ENCODE measurements at places on chromosomes 3 and 15.
A peak's percentile ranks its signal among the peaks of the same experiment; 100 is the strongest.

GRCh38 chr3:134576426-134576825 lies 74.4 kb downstream of the KY start:
- DNase-seq = no peak

DNA sequence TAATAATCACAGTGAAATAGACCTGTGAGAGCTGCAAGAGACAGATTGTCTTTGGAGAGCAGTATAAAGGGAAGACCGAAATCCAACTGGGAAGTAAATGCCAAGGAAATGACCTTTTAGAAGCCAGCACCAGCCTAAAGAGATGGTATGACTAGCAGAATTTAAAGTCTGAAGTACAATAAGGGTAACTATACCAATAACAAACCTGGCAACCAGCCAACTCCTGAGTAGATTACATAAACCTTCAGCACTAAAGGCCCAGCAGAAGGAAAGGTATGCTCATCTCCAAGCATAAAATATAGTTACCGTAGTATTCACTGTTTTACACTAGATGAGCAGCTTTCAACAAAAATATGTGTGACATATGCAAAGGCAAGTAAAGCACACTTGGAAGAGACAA lies 155.1 kb upstream of the SATB1 start:
- DNase-seq = no peak

DNA sequence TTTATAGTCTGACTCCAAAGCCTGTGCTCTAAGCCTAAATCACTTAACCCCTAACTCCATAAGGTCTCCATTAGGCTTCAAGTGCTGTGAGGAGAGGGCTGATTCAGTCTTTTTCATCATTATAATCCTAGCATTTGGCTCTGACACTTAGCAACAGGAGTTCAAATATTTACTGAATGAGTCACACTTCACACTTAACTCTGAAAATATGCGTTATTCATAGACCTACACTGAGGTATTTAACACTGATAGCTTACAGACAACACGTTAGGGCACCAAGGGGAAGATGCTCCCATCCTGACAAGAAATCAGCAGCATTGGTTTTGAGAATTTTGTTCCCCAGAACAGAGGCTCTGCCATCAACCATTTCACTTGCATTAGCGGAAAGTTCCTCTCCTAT lies 53.5 kb downstream of the MSL2 start:
- no peak for DNase-seq

DNA sequence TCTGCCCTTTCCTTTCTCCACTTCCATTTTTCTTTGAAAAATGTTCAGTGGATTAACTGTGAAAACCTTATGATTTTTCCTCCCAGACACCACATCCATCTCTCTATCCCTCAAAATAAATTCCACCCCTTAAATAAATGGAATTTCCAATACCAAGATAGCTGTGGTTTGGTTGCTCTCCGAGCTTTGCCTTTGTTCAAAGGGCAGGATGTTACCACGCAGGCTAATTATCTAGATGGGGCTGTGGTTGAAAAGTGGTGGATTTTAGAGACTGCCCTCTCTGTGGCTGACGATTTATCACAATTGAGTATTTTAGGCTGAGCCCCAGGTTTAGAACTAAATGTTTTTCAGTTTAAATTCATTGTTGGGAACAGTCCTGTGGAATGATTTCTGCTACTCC lies 36.9 kb upstream of the CMSS1 start:
- no peak for DNase-seq

GRCh38 chr3:105793040-105793439 lies 75.8 kb downstream of the CBLB start:
- no peak for DNase-seq

DNA sequence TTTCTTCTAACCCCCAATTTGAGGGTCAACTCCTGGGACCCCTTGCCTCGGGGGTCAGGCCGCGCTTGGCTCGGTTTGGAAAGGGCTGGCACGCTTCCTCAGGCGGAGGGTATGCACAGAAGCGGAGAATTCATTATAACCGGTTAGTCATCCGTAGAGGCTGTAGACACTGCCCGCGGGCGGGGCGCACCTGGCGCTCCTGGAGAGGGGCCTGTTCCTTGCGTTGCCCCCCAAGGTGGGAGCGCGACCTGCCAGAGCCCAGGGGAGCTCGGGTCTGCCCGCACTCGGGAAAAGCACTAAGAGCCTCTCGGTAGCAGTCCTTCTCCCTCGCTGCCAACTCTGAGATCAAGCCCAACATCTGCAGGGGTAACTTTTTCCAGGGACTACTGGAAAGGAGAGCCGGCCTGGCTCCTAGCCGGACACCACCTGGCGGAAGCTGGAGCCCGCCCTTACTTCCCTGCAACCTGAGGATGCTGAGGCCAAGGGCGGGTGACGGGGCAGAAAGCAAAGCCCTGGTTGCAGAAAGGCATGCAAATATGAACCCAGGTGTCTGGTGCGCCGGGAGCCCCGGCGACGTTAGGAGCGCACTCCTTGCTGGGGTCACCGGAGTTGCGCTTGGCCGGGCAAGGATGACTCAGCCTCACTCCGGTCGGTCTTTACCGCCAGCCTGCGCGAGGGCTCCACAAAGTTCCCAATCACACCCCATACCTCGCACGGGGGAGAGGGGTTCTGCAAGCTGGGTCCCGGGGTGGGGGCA lies 1.5 kb upstream of the CACNA2D3 start:
- DNase-seq = peak; percentile 62

DNA sequence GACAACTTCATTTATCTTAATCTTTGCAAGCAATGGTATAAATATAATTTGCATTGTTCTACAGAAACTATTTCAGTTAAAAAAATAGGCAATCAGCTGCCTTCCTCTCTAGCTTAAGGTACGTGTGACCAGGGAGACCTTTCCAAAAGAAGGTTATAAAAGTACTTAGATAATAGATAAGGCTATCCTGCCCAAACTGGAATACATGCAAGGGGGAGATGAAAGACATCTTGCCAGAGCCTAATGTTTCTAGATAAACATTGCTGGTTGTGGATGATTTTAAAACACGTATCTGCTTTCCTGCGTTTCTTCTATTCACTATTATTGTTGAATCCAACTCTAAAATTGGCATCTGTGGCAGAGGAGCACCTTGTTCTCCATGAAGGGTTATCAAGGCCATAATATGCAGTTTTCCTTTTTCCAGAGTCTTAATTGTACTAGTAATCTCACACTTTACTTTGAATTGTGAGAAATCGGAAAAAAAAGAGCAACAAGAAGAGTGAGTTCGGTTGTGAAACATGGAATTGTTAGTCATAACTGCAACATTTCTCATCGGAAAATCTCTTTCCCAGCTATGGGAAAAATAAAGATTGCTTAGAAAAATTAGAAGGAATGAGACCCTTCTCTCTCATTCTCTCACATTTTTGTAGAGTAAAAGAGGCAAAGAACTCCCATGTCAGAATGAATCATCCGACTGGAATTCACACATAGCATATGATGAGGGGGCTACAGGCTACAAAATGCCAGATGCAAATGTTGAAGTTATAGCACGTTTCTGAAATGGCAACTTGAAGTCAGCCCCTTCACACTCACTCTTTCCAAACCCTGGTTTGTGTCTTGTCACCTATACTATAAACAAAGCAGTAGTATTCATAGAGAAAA lies 936.1 kb upstream of the NR2F2 start:
- DNase-seq = no peak

DNA sequence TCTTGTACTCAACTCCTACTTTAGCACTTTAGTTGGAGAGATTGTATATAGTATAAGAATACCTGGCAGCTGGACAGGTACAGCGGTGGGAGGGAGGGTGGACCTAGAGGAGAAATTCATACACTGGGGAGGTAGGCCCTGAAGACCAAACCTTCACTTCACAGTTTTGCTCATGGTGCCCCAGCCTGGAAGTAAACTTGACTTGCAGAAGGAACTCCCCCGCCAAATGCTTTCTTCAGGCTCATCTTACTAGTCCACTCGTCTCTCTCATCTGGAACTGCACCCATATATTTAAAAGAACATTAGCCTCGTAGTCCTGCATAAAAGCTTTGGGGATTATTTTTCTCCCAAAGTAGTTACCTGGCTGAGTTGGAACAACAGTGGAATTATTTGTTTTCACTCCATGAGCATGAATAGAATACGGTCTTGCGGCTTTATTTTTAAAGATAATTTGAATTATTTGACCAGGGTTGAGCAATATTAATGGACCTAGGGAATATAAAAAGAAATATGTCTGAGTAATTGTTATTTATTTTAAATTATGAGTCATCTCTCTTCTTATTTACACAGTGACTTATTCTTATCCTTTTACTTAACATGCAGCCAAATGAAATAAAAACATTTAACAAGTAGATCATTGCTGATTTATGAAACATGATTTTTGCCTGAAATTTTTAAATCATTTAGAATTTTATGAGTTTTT lies 25.5 kb upstream of the CP start:
- no peak for DNase-seq

DNA sequence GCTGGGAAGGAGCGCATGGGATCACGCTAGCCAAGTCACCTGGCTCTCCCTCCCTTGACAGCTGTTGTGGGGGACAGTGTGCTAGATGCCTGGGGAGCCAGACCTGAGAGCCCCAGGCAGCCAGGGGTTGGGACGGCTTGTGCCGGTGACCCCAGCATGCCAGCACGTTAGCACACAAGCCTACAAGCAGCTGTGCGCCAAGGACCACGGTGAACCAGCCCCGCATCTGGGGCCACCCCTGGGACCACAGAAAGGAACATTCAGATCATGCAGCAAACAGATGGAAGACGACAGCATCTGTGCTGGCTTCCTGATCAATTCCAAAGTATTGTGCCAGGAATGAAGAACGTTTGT lies 64.8 kb downstream of the NTRK3 start:
- DNase-seq = no peak

- DNase-seq = no peak
Observed at GRCh38 chr3:171177553-171177952, 151.0 kb upstream of the SLC2A2 start.

DNA sequence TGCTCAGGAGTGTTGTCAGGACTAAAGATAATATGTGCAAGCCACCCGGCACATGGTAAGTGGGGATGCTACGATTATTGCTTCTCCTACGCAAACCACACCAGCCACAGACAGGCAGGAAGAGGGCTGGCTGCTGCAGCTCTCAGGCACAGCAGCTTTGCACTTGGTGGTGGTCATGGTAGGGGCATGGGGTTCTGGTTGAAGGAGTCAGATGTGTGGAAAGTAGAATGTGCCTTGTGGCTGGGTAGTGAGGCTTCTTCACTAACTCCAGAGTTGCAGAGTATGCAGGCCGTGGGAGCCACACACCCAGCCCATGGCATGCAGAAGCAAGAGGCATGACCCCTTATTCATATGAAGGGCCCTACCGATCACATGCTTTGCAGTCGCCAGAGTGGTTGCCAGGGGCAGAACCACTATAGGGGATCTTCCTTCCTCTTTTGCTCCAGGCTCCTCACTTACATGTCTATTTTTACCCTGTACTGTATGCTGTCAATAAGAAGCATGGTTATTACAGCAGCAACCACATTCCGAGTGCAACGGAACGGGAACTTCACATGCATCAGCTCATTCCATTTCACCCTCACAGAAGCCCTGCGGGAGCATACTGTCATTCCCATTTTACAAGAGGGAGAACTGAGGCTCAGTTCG lies 59.2 kb upstream of the HERC1 start:
- no peak for DNase-seq

- DNase-seq = no peak
Observed at GRCh38 chr3:41503998-41504623, 304.8 kb downstream of the CTNNB1 start.

DNA sequence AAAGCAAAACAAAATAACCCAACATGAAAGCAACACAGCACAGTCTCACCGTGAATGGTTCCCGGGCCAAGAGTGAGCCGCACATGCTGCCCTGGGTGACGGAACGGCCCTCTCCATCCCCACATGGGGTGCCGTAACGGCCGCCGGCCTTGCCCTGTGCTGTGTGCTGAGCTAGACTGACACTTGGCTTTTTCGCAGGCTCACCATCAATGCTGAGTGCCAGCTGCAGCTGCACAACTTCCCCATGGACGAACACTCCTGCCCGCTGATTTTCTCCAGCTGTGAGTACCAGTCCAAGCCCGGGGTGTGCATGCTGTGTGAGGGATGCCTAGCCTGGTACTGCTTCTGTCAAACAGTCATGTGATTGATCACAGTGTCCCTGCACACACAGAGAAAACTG lies 357.6 kb downstream of the GABRG3 start:
- DNase-seq = no peak

Data from ecto neural progenitor cell (in vitro differentiated cells).